ENCODE measurements at places on chromosomes 2 and 18.

DNA sequence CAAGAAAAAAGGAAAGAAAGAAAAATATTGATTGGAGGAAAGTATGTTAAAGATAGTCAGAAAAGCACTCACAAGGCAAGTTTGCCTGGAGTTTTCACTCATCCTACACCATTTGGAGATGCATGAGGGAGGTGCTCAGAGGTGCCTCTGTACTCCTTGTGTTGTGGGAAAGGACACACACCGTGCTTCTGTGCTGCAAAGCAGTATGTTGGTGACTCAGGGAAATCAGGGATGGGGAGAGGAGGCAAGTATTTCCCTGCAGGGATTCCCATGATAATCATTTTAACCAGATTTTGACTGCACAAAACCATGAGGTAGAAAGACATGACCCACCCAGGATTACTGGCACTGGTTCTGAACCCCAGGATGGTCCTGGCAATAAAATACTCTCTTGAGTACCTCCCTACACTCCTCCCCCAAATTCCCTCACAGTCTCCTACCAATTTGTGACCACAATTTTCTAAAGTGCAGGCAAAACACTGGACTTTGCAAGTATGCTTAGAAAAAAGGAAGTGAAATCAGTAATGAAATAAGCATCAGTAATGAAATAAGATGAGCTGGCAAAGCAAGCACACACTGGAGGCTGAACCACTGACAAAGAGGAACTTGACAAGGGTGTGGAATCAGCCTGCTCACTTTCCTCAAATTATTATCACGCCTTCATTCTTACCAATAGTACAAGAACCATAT lies 155.5 kb upstream of the ACVR2A start:
- peak; percentile 3 for DNase-seq

DNA sequence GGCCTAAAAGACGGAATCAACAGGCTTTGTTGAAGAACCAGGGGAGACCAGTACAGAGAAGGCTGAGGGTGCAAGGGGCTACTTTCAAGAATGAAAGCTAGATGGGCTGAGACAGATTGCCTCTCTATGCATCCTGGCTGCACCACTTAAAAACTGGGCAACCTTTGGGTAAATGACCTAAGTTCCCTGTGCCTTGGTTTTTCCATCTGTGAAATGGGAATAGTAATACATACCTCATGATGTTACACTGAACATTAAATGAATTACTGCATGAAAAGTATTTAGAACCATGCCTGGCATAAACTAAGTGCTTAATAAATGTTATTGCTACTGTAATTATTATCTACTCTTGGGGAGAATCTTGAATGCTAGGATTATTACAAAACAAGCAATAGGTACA lies 106.5 kb downstream of the PRKCE start:
- DNase-seq, result no peak

- DNase-seq, result no peak
Measured at GRCh38 chr2:222393733-222394267, 30.5 kb upstream of the SGPP2 start.

DNA sequence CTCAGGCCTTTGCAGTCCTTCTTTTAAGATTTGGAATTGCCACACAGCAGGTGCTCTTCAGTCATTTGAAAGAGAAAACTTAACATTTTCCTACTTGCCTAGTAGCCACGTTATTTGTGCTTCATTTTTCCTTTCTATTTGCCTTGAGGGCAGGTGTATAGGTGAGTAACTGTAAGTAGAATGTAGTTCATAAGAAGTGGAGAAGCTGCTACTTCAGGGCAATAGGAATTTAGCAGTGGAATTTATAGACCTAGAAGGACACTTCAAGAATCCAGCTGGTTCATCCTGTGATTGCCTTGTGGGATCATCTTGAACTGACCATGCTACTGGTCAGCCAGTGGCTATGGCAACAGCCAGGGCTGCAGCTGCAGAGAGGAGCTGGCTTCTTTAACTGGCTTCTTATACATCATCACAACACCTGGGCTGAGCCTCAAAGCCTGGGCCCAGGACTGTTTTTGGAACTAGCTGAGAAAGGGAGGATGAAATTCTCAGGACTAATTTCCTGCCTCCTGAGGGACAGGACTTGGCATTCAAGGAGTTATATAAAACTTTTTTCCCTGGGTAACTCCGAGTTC lies 5.1 kb upstream of the LANCL1 start:
- DNase-seq, result no peak

DNA sequence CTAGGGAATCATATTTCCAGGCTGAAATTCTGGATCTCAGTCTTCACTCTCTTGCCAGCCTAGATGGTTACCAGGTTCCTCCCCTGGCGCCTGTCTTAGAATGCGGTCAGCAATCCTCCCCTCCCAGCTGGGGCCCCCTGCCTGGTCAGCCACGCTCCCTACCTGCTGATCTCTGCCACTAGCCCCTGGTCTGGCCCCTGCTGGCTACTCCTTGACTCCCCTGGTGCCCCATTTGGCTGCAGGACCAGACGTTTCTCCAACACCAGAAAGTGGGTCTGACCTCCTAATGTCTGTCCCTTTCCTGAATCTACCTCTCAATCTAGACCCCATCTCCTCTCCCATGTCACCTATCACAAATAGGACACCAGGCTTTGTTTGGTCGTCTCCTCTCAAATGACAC lies 432.0 kb upstream of the SMIM21 start:
- DNase-seq, result no peak

GRCh38 chr18:13541621-13542519 lies 184.5 kb downstream of the FAM210A start:
- DNase-seq, result no peak

GRCh38 chr2:47950340-47951301 lies 44.3 kb upstream of the FBXO11 start:
- no peak for DNase-seq

- DNase-seq, result peak; percentile 23
Measured at GRCh38 chr2:11945139-11946126, 199.0 kb downstream of the LPIN1 start.

DNA sequence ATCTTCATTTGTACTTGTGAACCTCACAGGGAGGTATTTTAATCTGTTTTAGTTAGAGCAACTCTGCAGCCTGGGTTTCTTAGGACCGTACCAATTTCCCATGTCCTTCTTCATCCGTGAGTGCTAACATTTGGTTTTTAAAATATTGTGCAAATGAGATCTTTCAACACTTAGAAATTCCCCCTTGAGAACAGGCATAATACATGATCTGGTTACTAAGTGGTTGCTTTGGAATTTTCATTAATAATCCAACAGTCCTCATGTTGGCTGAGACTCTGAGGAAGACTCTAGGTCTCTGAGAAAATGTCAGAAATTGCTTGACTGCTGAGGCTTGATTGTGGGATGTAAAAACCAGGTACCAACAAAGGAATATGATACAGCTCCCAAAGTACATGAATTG lies 125.6 kb upstream of the CDCA7 start:
- no peak for DNase-seq

GRCh38 chr18:9130806-9131205 lies 5.8 kb upstream of the ANKRD12 start:
- DNase-seq, result no peak

DNA sequence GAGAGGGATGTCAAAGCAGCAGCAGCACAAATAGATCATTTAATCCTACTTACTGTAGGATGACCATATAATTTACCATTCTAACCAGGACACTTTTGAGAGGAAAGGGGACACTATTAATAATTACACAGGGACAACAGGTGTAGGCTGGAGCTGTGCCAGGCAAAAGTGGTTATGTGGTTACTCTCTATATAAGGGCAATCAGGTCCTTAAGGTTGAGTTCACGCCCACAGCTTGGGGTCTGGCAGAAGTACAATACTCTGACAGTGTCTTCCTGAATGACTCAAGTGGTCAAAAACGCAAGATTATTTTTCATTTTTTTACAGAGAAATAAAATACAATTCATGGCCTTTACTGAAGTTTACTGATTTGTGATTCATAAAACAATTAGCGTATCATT lies 2.8 kb downstream of the PREPL start:
- DNase-seq, result peak; percentile 46

DNA sequence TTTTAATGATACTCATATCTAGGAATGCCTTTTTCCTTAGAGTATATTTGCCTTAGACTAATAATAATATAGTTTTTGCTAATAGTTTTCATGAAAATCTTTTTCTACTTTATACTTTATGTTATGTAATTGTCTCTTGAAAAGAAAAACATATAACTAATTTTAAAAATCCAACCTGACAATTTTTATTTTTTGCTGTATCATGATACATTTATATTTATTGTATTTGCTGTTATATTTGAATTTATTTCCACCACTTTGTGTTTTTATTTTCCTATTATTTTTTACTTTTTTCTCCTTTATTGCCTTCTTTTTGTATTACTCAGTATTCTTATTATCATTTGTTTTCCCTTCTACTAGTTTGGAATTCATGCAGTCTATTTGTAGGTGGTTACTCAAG lies 85.4 kb downstream of the MBD5 start:
- DNase-seq, result no peak

DNA sequence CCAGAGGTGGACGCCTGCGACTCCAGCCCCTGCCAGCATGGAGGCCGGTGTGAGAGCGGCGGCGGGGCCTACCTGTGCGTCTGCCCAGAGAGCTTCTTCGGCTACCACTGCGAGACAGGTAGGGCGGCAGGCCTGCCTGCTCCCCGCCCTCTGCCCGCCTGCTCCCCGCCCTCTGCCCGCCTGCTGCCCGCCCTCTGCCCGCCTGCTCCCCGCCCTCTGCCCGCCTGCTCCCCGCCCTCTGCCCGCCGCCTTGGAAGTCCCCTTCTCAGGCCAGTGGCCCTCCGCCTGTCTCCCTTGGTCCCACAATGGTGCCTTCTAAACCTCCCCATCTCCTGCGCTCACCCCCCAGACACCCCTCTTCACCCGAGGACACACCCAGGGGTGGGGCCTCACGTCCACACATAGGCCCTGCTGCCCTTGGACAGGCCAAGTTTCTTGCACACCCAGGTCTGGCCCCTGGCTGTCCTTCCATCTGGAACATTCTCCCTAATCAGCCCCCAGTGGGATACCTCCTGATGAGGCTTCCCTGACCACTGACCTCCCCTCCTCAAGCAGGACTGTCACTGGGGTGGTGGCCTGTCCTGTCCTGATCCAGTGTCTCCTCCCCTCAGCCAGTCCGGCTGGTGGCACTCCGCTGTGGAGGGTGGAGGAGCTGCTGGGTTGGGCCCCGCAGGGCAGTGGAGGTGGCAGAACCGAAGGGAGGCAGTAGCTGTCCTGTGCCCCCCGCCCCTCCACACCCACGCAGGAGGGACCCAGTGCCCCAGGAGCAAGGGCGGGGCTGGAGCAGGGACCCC lies 37.9 kb downstream of the MTERF4 start:
- DNase-seq, result peak; percentile 63

GRCh38 chr2:209864716-209865295 lies 93.2 kb downstream of the UNC80 start:
- no peak for DNase-seq

DNA sequence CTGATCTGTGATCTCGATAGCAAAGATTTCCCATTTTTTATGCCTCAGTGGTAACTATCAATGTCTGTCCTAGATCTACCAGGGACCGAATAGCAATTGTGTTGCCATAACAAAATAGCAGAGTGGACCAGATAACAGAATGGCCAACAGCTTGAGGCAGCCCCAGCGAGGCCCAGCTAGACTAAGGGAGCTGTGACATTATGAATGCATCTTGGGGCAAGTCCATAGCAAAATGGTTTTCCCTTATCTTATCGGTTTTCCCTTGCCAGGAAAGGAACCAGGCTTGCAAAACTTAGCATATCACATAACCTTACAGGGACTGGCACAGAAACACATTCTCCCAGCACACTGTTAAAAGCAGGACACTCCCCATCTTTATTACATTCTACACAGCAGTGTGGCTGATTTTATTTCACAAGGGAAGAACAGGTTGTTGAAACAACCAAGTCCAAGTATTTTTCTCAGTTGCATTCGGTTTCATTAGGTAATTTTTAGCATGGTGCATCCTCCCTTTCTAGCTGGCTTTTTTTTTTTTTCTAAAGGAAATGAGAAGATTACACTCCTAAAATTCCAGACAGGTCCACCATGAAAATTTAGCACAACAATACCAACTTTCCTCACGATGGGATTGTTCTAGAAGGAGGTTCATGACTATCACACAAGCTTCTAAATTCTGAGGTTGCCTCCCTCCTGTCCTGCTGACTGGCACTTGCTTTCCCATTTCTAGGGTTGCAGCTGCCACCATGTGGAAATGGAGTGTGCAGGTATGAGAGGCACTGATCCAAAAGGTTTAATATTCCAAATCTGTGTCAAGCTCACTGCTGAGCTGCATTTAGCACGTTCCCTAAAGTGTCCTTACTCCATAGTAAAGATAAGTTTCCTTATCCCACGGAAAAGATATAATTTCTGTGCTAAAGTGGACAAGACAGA lies 97.0 kb upstream of the SLC35G4 start:
- no peak for DNase-seq

GRCh38 chr2:105866216-105867185 lies 121.8 kb downstream of the NCK2 start:
- no peak for DNase-seq

DNA sequence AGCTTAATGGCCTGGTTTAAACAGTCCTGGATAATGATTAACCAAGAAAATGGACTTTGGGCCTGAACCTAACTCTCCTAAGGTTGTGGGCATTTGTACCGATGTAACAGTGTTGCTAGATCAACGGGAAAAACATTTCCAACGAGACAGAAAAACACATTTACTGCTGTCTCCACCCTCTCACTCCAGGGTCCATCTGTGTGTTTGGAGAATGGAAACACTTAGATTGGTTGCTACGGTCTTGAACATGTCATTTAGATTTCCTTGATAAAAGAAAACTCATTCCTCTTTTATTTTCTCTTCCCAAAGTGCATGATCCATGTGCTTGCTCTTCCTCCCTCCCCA lies 88.0 kb downstream of the SOCS6 start:
- DNase-seq, result no peak

DNA sequence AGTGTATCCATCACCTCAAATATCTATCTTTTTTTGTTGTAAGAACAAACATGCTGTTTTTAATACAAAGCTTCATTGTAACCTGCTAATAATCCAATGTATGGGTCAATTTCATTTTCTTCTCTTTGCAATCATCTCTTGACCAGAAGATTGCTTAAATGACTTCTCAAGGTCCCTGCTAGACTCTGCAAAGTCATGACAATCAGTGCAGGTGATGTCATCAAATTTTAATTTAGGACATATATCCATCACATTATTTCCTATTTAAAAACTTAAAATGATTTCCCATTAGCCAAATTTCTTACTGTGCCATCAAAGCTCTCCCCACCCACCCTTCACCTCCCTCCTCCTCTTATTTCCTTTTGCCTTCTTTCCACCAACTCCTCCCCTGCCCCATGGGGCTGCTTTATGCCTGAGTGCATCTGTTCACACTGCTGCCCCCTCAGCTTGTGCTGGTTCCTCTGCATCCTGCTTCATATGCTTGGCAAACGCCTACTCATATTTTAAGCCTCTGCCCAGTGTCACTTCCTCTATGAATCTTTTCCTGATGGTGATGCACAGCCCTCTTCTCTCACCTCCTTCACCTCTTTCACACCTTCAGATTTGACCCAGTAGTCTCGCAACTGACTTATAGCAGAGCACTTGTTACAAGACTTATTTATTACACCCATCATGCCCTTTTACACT lies 20.3 kb downstream of the PLEK start:
- peak; percentile 64 for DNase-seq

DNA sequence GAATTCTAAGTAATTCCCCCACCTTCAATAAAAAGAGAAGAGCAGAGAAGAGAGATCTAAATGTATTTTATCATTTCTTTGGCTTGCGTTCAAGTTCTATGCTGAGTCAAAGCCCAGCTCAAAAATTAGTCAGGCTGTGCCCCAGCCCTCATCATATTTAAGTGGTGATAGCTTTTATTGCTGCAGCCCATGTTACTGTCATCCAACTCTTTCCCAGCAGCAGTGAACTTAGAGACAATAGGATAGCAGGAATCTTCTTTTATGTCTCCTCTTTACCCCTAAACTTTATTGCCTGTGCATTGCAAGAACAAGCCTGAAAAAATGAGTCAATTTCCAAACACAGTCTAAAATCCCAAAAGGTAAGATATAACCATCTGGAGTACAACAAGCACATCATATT lies 1599.3 kb upstream of the PIK3C3 start:
- DNase-seq, result no peak

All from CD4-positive, alpha-beta T cell treated with Interleukin-10 for 1 hour (primary cell).